ENCODE measurements at places on chromosomes 7 and 10. TPM values are rescaled to one million over a fixed set of nuclear protein-coding genes. Genes with fewer than 3 reads are reported as not detected.

The GPC2 gene
- total RNA-seq: 2.3 TPM

The LLCFC1 gene
- not detected for total RNA-seq

The TNS3 gene
- 9.2 TPM for total RNA-seq

The TAS2R5 gene
- total RNA-seq: 0.10 TPM

The ZP3 gene
- 1.7 TPM for total RNA-seq

The MINDY4 gene
- total RNA-seq: 0.21 TPM

The GDF2 gene
- not detected for total RNA-seq

The NPSR1 gene
- not detected for total RNA-seq

The SLC39A12 gene
- total RNA-seq: not detected

The GNGT1 gene
- not detected for total RNA-seq

The CHST3 gene
- under 0.01 TPM for total RNA-seq

The ITPRIP gene
- 62.7 TPM for total RNA-seq

The PVRIG gene
- 13.9 TPM for total RNA-seq

The ELN gene
- total RNA-seq: not detected

The SVOPL gene
- total RNA-seq: 0.21 TPM

The CREM gene
- 37.9 TPM for total RNA-seq

The FRAT1 gene
- 21.9 TPM for total RNA-seq

The FOXP2 gene
- not detected for total RNA-seq

The TCF7L2 gene
- 8.1 TPM for total RNA-seq

The COL13A1 gene
- 0.52 TPM for total RNA-seq

The RSPH10B2 gene
- total RNA-seq: 0.21 TPM

The UNCX gene
- total RNA-seq: not detected

The C10orf105 gene
- total RNA-seq: 0.31 TPM

The HECW1 gene
- under 0.01 TPM for total RNA-seq

The C7orf57 gene
- total RNA-seq: not detected

The NUTM2D gene
- total RNA-seq: 2.3 TPM

The MEIG1 gene
- total RNA-seq: not detected

The CNOT4 gene
- total RNA-seq: 19.8 TPM

The TRIM50 gene
- total RNA-seq: not detected

The ZNF679 gene
- not detected for total RNA-seq

The GIMAP6 gene
- total RNA-seq: 26.2 TPM

The EEF1AKMT2 gene
- 21.3 TPM for total RNA-seq

The LRRC18 gene
- total RNA-seq: not detected

The UTF1 gene
- total RNA-seq: not detected

The CPN1 gene
- not detected for total RNA-seq

The LEP gene
- not detected for total RNA-seq

The RASA4B gene
- 9.3 TPM for total RNA-seq

The IDI2 gene
- not detected for total RNA-seq

The TBX20 gene
- 0.42 TPM for total RNA-seq

The ARMC3 gene
- total RNA-seq: 2.1 TPM

The ENKUR gene
- 10.0 TPM for total RNA-seq

The GRID2IP gene
- total RNA-seq: 0.21 TPM

The BEND7 gene
- total RNA-seq: 0.31 TPM

The LRRTM3 gene
- total RNA-seq: not detected
